ENCODE measurements at places on chromosomes 13 and 19.
A peak's percentile ranks its signal among the peaks of the same experiment; 100 is the strongest.

DNA sequence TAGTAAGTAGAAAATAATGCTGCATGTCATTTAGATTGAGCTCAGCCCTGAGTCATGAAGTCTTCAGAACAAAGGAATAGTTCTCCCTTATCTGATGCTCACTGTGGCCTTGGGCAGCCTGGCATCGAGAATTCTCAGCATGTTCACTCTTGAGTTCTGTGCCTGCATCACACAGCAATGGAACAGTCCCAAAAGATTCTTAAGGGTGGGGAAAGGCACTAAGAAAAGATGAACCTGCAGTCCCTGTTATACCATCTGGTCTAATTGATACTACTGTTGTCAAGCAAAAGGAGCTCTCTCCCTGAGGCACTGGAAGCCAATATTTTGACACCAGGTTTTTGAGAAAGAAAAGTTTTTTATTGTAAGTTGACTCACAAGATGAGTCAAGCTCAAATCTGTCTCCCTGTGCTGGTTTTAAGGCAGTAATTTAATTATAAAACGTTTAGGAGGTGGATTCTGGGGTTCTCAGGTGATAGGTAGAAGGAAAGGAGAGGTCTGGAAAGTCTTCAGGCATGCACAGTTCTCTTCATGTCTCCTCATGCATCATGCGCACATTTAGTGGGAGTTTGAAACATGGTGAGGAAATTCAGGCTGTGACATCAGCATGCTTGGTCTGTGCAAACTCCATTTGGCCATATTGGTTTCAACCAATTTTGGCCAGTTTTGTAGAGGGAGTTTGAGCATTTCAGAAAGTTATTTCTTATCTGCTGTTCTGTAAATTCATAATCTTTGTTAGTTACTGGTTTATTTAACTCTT is 38.1 kb upstream of the ZNF766 start:
- DNase-seq: no peak

GRCh38 chr19:34577531-34578101 is 96.1 kb downstream of the WTIP start:
- DNase-seq: no peak

DNA sequence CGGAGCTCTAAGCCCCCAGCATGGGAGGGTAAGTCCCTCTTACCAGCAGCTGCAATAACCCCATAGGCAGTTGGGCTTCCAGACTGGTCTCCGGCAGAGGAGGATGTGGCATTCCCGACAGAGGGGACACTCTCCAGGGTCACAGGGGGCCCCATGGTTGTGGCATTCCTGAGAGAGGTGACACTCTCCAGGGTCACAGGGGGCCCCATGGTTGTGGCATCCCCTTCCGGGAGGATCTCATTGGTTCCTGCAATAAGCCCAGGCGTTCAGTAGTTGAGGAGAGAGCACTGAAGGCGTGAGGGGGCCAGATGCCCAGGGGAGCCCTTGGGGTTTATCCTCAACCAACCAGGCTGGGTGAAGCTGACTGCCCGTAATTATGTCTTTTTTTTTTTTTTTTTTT is 5.4 kb downstream of the CD320 start:
- DNase-seq: no peak

DNA sequence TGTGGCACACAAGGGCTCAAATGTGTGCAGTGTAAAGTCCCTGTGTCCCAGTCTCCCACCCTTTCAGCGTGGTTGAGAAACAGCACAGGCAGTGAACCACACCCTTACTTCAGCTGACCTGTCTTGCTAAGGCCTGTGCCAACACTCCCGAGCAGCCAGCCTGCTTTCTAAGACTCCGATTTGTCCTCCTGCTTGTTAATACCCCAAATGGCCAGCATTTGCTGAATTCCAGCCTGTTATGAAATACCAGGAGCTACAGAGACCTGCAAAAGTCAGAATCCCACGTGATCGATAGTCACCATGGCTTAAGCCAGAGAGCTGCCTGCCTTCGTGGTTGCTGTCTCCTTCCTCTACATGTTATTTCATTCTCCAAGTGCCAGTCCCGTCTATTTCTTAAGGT is 200.5 kb downstream of the FGF9 start:
- no peak for DNase-seq

- DNase-seq: peak; percentile 8
Measured at GRCh38 chr19:40578442-40578908, 1.8 kb downstream of the SHKBP1 start.

DNA sequence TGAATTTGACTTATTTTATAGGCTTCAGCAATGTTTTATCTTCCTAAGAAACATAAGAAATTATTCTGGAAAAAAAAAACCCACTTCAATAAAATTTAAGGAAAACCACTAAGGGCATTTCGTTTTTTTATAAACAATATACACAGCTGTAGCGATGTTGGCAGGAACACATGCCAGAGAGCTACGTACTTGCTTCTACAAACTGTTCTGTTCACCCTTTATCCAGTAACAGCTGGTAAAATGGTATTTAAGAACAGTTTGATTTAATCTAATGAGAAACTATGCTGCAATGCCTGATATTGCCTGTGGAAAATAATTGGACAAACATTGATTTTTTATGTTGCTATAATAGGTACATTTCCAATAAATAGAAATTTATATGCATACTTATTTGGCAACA is 137.2 kb upstream of the DACH1 start:
- no peak for DNase-seq

DNA sequence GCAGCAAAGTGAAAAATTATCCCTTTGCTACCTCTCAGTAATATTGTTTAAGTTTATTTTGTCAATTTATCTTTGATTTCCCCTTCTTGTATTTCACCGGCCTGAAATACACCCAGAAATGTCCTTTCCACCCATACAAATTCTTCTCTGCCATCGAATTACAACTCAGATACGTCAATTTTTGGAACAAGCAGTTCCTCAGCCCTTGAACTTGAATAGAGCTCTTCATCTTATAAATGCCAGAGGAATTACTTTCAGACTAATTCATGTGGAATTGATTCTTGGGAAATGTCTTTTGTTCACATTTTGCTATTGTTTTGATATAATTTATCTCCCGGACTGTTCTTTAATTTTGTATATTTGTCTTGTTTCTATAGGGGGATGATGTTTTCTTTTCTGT is 1359.3 kb upstream of the MIR17HG start:
- DNase-seq: no peak

DNA sequence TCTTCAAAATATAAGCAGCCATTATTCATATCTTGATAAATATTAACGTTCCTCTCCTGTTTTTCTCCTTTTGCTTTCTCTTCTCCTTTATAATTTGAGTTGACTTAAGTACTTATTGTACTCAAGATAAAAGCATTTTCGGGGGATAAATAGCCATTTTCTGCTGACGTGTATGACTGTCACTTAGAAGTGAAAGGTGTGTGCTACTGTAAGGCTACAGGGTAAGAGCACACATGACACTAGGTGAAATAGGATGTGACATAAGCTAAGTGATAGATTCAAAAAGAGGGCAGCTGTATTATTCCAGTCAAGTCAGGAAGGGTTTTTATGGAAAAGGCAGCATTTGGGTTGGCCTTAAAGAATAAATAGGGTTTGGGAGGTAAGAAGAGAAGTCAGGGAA is 128.5 kb downstream of the GPC6 start:
- no peak for DNase-seq

DNA sequence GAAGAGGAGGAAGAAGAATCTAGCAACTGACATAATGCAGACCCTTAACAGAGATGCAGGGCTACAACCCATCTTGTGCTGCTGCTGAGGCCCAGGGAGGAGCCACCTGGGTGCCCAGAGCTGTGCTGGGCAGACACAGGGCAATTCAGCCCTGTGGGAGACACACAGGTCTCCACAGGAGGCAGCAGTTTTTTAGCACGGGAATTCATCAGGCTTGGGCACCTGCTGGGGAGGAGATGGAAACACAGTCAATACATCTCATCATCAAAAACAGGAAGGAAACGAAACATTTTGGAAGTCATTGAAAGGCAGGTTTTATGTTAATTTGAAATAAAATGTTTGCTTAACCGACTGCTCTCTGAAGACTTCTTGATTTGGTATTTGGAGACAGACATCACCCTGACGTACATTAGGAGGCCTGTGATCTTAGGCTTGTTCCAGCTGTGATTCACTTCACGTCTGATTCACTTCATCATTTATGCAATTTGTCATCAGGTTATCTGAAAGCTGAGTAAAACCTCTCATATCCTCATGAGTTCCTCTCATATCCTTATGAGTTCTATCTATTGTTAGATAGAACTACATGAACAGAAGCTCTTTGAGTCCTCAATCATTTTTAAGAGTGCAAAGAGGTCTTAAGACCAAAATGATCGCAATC is 77.4 kb downstream of the CYSLTR2 start:
- DNase-seq: no peak

DNA sequence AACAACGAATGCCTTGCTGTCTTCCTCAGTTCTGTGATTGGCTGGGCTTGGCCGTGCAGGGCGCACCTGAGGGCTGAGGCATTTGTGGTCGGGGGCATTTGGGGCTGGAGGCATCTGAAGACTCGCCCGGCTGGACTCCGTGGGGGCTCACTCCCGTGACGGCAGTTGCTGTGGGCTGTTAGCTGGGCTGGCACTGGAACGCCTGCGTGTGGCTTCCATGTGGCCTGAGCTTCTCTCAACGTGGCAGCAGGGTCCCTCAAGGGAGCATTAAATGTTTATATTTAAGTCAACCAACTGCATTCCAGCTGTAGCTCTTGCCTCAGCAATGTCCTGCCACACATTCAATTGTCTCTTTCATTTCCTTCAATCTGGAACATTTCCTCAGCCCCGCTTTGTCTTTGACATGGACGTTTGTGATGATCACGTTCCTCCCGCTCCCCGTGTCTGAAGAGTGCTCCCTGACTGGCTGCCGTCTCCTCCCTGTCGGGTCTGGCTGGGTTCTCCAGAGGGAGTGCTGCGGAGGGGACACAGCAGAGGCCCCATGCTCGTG is 21.0 kb downstream of the CCDC8 start:
- DNase-seq: no peak

- no peak for DNase-seq
Measured at GRCh38 chr13:26978081-26978860, 193.3 kb downstream of the USP12 start.

DNA sequence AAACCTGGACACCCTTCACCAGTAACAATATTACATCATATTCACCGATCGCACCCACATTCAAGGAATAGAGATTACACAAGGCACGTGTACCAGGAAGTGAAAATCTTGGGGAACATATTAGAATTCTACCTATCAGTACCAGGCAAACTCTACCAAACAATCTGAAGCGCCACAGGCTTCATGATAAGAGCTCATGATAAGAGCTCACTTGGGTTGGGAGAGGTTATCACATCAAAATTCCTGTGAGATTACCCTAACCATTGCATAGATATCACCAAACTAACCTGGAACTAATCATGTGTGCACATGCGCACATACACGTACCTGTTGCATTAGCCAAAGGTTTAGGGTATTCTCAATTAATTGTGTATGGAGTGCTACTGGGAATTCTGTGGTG is 1861.3 kb downstream of the PCDH9 start:
- DNase-seq: no peak

DNA sequence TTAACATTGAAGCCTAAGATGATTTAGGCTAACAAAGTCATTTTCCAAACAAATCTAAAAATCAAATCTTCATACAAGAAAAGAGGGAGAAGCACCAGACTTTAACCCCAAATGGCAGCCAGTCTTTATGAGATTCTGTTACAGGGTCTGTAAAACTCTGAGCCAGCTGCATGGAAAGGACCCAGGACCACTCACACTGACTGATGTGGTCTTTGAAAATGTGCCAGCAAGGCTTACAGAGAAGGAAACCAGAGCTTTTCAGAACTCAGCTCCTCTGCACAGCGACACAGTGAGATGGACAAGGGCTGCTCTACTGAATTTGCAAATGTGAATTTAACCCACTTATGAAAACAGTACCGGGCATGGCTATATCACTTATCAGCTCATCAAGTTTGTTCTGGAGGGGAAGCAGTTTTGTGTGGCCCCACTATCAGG is 98.8 kb upstream of the SERP2 start:
- no peak for DNase-seq

DNA sequence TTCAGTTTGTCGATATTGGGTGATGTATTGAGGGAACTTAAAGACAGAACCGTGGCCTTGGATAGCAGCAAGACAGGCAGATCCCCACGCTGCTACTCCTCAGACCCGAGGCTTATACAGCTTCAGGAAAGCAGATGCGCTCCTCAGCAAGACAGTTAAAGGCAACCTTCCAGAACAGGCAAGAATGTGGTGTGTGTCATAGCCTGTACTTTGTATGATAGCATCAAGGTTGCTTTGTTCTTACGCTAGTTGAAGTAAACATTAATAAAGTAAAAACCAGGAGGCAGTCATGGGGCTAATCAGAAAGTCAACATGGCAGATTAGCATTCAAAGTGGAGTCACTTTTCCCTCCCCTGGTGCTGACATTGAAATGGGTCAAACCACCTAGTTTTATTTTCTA is 473.2 kb downstream of the DCT start:
- DNase-seq: no peak

GRCh38 chr13:97319113-97319720 is 97.1 kb downstream of the MBNL2 start:
- no peak for DNase-seq

DNA sequence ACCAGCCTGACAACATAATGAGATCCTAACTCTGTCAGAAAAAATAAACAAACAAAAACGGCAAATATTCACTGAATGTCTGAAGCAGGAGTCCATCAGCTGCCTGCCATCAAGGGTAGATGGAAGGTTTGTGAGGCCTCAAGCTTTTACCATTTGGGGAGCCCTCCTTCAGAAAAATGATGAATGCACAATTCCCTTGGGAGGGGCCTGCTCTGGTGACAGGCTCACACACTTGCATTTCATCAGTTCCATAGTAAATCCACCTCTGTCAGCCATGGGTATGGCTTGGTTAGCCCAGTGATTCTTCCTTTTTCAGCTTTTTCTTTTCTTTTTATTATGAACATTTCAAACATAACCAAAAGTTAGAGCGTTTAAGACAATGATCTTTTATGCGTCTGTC is 26.3 kb upstream of the KATNAL1 start:
- DNase-seq: no peak

DNA sequence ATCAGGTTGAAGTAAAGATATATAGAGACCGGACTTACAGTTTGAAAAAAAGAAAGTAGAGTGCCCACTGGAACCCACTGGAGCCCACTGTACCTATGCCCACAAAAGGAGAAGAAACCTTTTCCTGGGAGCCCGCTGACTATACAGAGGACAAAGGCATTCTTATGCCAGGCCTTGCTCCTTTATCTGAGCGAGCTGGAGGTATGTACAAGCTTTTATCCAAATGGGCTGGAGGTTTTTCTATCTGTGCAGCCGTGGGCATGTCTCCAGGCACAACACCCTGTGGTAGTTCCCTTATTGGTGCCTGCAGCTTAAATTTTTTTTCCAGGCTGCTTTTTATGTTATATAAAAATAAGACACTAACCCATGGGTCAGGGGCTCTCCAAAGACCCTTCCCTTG is 8.4 kb downstream of the ZNF234 start:
- DNase-seq: no peak

DNA sequence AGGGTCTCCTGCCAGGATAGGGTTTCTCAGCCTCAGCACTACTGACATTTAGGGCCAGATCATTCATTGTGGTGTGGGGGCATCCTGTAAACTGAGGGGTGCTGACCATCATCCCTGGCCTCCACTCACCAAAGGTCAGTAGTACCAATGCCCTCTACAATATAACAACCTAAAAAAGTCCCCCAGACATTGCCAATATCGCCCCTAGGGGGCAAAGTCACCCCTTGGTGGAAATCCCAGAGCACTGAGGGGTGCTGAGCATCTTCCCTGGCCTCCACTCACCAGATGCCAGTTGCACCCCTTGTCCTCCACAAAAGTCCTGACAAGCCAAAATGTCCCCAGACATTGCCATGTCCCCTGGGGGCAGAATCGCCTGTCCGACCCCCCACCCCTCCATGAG is 21.6 kb downstream of the CPAMD8 start:
- no peak for DNase-seq

- no peak for DNase-seq
Measured at GRCh38 chr19:46514589-46515289, 19.1 kb upstream of the PNMA8B start.

GRCh38 chr13:25874907-25875306 is 176.9 kb downstream of the SHISA2 start:
- peak; percentile 75 for DNase-seq

Data from stimulated activated naive CD4-positive, alpha-beta T cell (primary cell).